ENCODE measurements at places on chromosomes 6 and 20.

DNA sequence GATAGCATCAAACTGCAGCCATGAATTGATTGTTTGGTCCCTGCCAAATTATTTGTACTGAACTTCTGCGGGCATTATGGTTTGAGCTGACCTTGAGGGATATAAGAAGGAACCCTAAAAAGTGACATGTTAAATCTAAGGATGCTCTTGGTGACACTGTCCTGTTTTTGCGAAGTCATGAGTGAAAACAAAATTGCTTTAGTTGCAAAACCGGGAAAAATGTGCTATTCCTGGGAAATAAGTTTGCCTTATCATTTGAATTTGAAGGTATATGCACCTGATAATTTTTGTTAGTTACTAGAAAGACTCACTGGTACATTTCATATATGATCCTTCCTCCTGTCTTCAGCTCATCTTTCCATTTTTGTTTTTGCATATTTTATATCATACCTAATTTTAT lies 7.8 kb downstream of the KIAA0408 start:
- DNase-seq = no peak

GRCh38 chr20:33068251-33068939 lies 11.0 kb upstream of the BPIFB4 start:
- no peak for DNase-seq

DNA sequence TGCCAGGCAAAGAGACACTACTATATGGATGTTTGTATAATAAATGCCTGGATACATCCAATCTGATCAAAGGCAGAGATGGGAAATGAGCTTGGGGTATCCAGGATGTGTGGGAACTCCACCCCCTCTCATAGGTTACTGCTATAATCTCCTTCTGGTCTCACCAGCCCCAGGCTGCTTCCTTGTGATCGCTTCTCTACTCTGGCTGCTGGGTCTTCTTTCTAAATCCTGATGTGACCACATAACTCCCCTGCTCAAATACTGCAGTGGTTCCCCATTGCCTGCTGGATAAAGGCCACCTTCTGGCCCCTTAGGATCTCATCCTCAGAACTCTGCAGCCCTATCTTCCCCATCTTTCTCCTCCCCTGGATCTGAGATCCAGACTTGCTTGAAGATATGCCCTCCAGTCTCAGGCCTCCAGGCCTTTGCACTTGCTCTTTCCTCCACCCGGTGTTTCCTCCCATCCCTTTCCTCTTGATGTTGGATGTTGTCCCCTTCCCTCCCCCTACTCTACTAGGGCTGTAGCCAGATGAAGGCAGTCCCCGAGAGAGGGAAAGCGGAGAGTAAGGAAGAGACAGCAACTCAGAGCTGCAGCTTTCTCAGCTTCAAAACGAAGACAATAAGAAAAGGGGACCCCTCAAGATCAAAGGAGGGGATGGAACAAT lies 828 bp upstream of the XKR7 start:
- DNase-seq = no peak

GRCh38 chr20:25992146-25992545 lies 295.5 kb upstream of the ZNF337 start:
- DNase-seq = no peak

DNA sequence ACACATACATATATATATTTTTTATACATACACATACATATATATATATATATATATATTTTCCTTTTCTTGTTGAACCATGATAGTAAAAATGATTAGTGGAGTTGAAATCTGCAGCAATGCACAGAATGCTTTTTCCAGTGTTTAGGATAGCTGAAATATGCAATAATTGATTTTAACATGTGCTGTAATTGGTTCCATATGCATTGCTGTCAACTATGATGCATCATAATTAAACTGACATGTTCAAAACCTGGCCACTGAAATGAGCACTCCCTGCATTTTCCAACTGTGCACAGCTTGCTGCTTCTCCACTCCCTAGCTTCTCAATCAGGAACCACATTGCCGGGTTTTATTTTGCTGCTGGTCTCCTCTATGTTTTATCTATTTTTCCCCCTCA lies 358.3 kb downstream of the PAX1 start:
- no peak for DNase-seq

GRCh38 chr6:91383207-91383606 lies 796.3 kb upstream of the MAP3K7 start:
- no peak for DNase-seq

Measured in stimulated activated CD8-positive, alpha-beta memory T cell treated with anti-CD3 and anti-CD28 coated beads, Interleukin-12 subunit alpha, Interleukin-12 subunit beta, amount 100 ng/mL, for 1 hour (primary cell).